ENCODE measurements at places on chromosomes 11 and 22. TPM values are rescaled to one million over a fixed set of nuclear protein-coding genes. Genes with fewer than 3 reads are reported as not detected.

The GUCY1A2 gene
- total RNA-seq: not detected

The SCGB1A1 gene
- total RNA-seq: not detected

The EHF gene
- total RNA-seq: not detected

The UCP2 gene
- 461 TPM for total RNA-seq

The C11orf91 gene
- not detected for total RNA-seq

The IPO7 gene
- total RNA-seq: 172 TPM

The PATE3 gene
- not detected for total RNA-seq

The UPB1 gene
- total RNA-seq: 0.19 TPM

The PMM1 gene
- total RNA-seq: 46.4 TPM

The OR51E1 gene
- total RNA-seq: not detected

The MYEOV gene
- not detected for total RNA-seq

The OR10G7 gene
- not detected for total RNA-seq

The RFPL2 gene
- total RNA-seq: 0.52 TPM

The RASD2 gene
- 0.10 TPM for total RNA-seq

The RIC3 gene
- total RNA-seq: 5.6 TPM

The TM7SF2 gene
- total RNA-seq: 19.2 TPM

The ZBTB16 gene
- 7.7 TPM for total RNA-seq

The GLYATL1 gene
- not detected for total RNA-seq

The ZNF280A gene
- total RNA-seq: not detected

The SCUBE2 gene
- not detected for total RNA-seq

The INS gene
- not detected for total RNA-seq

The SCUBE1 gene
- total RNA-seq: not detected

The DMC1 gene
- total RNA-seq: 15.8 TPM

The OR5B21 gene
- total RNA-seq: not detected

The KCNJ5 gene
- not detected for total RNA-seq

The DUSP8 gene
- 2.4 TPM for total RNA-seq

The ESAM gene
- total RNA-seq: 0.75 TPM

The CCDC34 gene
- 22.8 TPM for total RNA-seq

The CDC42EP1 gene
- total RNA-seq: 1.4 TPM

The TTC36 gene
- total RNA-seq: not detected

Data from activated CD4-positive, alpha-beta memory T cell treated with anti-CD3 and anti-CD28 coated beads for 36 hours (primary cell).